AG04450 (cell line): ENCODE measurements at places on chromosomes 12 and 14.

DNA sequence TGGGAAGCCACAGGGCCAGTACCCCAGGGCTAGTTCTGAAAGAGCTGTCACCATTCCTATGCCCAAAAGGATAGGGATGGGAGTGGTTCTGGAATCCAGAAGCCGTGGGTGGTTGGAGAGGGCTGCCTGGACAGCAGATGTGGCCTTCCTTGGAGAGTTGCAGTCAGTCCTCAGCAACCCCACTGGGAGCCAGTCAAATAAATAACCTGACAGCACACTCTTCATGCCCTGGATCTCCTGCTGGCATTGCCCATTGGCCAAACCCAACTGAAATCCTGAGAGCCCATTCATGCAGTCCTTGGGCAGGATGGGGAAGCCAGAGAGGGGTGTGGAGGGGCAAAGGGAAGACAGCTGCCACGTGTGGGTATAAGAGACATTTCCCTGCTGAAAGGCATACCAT, 128.2 kb downstream of the PTPN11 start:
- no peak for DNase-seq

DNA sequence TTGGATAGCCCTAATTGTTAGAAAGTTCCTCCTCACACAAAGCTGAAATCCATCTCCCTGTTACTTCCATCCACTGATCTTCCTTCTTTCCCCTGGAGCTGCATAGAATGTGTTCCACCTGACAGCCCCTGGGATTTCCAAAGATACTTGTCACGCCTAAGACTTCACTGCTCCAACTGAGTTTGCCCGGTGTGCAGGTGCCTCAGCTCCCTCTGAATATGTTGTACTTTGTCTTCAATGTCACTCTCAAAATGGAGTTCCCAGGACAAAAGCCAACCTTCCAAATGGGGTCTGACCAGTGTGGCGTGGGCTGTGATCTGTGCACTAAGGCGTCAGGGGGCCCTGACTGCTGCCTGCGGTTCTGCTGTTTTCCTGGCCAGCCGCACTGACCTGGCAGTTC, 42.8 kb downstream of the CACNA2D4 start:
- DNase-seq, result no peak

- no peak for DNase-seq
Observed at GRCh38 chr14:77023001-77023996, 5.2 kb downstream of the IRF2BPL start.

GRCh38 chr14:61145034-61145902, 135.9 kb downstream of the TMEM30B start:
- DNase-seq, result peak; percentile 95

DNA sequence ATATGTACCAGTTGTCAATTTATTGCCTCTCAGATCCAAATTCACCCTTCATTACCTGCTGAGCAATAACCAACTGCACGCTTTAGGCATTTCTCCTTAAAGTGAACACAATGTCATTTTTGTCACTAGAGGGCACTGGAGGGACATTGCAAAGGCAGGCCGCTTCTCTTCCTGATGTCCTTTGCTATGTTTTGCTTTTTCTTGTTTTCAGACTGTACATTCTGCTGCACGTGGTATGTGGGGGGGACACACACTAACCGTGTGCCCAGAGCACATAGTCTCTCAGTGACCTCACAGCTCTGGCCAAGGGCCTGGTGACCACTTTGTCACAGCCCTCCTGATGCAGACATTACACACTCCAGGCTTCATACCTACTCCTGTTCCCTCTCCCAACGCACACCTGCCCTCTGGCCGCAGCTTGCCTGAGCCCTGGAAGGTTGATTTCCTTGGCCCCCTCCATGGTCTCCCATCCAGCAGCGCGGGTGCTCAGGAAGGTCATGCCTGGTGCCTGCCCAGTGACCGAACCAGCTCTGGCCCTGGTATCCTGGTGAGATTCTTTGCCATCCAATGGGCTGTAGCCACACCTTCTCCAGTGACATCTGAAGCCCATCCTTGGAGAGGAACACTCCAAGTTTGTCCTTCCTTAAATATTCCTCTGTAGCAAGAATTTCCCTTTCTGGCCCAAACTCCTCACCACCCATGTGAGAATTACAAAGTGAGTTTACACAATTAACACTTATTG, 39.9 kb downstream of the MYO1H start:
- DNase-seq, result no peak

DNA sequence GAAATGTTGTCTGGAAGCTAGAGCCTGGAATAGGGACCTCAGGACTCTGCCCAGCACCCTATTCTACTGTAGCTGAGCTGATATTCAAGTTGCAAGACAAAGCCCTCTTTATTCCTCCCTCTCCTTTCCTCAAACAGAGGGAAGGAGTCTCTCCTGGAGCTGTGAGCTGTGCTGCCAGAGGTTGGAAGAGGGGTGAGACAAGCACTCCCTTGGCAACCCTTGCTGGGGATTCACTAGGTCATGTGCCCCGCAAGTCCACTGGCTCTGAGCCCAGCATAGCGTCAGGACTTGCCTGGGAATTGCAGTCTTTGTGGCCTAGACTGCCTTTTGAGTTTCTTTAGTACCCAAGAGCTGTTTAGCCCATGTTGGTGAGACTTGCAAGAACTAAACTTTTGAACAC, 11.4 kb upstream of the ASCL1 start:
- DNase-seq, result no peak

DNA sequence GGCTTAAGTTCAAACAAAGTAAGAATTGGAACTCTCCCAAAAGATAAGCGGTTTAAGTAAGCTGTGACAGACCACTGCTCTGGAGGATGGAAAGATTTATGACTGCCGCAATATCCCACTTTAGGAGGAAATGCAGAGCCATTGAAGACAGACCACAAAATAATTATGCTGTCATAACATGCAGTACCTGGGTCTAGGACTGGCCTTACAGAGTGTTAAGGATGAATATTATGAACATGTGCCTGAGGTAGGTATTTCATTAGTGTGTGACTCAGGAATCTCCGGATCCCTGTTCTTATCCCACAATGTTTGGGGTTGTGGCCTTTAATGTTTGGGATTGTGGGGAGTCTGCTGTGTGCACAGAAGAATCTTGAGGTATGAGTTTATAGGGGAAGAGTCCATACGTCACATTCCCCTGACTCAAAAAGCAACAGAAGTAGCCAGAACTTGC, 114.9 kb downstream of the SAMD4A start:
- peak; percentile 64 for DNase-seq

- peak; percentile 56 for DNase-seq
Observed at GRCh38 chr12:80268924-80269749, 169.8 kb downstream of the OTOGL start.

GRCh38 chr14:41986083-41986645, 379.5 kb downstream of the LRFN5 start:
- no peak for DNase-seq

GRCh38 chr12:124881123-124881522, 17.5 kb upstream of the SCARB1 start:
- no peak for DNase-seq

DNA sequence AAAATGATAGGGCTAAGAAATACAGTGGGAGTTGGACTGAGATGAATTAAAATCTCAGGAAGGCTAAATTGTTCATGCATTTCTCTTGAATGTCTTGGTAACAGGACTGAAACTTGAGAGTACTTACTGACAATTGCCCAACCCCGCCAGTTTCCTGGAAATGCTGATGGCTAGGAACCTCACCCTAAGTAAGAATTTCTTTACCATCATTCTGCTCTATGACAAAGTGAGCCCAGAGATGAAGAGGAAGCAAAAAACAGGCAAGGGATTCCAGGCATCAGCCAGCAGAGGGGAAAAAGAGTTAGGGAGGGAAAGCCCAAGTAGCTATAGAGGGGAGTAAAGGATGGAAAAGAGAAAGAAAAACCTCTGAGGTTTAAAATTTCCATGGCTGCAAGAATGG, 397.7 kb downstream of the MDGA2 start:
- no peak for DNase-seq

GRCh38 chr12:90836689-90837088, 118.3 kb downstream of the CCER1 start:
- DNase-seq, result no peak

DNA sequence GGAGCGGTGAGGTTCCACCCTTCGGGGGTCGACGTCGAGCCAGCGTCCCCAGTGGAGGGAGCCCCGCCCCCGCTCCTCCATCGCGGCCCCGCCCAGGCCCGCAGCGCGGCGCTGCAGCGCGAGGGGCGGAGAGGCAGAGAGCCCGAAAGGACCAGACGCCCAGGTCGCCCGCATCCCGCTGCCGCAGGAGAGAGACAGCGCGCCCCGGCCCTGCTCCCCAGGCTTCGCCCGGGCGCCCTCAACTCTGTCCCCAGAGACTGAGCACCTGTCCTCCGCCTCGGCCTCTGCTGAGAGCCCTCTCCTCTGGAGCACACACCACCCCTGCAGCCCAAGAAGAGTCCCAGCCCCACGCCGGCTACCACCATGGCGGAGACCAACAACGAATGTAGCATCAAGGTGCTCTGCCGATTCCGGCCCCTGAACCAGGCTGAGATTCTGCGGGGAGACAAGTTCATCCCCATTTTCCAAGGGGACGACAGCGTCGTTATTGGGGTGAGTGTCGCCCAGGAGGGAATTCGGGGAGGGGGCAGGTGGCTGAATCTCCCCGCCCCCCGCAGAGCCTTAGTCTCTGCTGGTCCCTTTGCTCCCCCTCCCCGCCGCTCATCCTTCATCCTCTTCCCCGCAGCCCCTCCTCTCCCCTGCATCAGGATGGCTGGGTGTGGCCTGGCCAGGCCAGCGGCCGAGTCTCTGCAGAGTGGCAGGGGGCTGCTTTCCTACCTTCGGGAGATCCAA, at the start of gene KIF5A:
KIF5A (plus strand) TSS at position 136 of the 732 bp plus-strand sequence; CDS start at position 364, 228 bp downstream.
- DNase-seq, result no peak

DNA sequence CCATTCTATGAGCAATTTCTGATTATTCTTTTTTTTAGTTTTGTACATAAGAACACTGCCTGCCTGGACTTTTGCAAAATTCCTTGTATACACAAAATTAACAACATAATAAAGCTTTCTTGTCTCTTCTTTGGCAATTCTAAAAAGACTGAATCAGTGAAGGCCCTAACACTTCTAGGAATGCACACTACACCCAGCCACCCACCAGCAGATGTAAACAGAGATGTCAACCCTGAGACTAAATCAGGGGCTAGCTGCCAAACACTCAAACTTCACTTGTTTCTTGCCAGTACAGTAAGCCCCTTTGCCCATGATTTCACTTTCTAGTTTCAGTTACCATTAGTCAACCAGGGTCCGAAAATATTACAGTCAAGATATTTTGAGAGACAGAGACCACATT, 15.5 kb downstream of the DCAF5 start:
- DNase-seq, result no peak

GRCh38 chr12:93010461-93010860, 81.4 kb upstream of the EEA1 start:
- no peak for DNase-seq

GRCh38 chr12:88627501-88627900, 47.2 kb upstream of the KITLG start:
- DNase-seq, result no peak

- DNase-seq, result no peak
Observed at GRCh38 chr12:88753066-88753465, 172.8 kb upstream of the KITLG start.

DNA sequence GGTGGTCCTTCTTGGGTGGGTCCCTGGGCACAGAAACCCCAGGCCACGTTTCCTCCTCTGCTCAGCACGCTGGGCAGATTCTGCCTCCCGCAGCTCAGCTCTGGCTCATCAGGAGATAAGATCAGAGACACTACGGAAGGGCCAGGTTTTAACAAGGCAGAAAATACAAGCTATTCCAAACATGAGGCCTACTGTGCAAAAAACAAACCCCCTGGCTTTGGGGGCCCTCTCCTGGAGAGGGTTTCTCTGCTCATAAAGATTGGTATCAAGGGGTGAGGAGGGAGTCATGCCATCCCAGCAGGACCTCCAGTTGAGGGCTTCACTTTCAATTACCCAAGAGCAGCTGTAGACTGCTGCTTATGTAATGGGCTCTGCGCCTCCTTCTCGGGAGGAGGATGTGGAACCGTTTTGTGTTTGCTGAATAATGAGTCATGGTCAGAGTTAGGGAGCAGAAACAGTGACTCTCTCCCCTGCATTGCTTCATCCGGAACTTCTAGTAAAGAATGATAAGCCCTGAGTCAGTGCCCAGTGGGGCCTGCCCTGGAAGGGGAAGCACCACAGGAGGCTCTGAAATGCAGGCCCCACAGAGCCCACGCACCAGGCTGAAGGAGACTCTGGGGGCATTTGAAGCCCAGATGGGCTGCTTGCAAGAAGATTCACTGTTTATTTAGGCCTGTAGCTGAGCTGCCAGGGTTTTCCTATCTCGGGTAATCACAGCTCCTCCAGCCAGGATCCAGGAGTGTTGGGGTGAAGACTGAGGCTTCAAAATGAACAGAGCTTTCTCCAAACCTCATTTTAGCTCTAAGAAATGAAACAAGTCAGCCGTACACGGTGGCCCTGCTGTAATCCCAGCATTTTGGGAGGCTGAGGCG, 79.3 kb downstream of the SSPN start:
- peak; percentile 98 for DNase-seq

- no peak for DNase-seq
Observed at GRCh38 chr12:89895101-89895500, 186.5 kb upstream of the ATP2B1 start.

GRCh38 chr14:67453575-67454300, 34.8 kb downstream of the TMEM229B start:
- DNase-seq, result no peak

DNA sequence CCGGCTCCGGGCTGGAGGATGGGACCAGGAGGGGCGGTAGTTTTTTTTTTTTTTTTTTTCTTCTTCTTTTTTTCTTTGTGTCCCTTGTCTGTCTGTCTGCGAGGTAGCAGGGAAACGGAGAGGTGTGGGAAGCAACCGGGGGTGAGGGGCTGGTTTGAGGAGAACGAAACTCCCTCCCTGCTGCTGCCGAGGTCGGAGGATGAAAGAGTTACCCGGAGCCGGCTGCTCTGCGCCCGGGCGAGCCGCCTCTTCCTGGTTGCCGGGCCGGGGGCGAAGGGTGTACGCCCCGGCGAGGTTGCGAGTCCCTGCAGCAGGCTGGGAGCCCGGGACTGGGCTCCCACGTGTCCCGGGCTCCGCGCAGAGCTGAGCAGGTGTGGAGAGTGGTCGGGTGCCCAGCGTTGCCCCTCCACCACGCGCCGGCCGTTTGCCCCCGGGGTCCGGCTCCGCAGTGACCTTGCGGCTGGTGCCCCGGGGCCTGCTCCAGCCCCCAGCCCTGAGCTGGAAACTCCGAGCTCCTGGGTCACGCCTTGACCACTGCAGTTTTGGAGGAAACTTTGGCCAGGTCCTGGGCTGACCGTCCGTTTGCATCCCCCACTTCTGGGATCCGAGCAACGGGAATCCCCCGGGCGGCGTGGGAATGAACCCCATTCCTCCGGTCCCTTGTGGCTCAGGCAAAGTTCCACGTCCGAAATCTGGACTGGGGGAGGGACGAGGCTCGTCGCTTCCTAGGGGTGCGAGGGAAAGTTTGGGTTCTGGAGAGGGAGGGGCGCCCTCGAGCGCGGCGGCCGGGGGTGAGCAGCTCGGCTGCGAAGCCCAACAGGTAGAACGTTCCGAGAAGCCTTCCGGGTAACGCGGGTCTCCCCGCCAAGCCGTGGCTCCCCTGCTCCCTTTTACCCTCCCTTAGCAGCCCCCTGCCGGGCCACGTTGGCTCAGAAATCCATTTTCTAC, 1.3 kb downstream of the CHST11 start:
- DNase-seq, result no peak

GRCh38 chr12:53197011-53197640, 9.9 kb downstream of the ITGB7 start:
- DNase-seq, result no peak

- DNase-seq, result no peak
Observed at GRCh38 chr12:46609273-46609623, 216.5 kb downstream of the SLC38A4 start.
